Activated CD4-positive, alpha-beta memory T cell treated with anti-CD3 and anti-CD28 coated beads, Interleukin-2, amount 10 ng/mL, durations not matched to agents 7 days and 5 days (primary cell): ENCODE measurements at places on chromosomes 16 and 17.

DNA sequence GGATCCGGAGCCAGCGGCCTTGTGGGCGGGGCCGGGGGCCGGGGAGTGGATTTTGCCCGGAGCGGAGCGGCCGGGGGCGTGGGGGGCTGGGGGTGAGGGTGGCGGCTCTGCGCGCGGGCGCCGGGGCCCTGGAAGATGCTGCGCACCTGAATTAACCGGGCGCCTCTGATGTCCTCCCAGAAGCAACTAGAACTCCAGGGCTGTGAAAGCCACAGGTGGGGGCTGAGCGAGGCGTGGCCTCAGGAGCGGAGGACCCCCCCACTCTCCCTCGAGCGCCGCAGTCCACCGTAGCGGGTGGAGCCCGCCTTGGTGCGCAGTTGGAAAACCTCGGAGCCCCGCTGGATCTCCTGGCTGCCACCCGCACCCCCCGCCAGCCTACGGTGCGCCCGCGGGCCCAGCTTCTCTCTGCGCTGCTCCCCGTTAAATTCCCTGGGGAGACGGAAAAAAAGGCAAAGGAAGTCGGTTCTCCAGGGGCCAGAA lies 549 bp downstream of the SLC26A11 start:
- peaks cover 32% of the 10 kb centered on the region for H3K4me1 ChIP-seq
- DNase-seq = no peak
- H3K27me3 ChIP-seq = peaks cover 1% of the 10 kb centered on the region

- H3K27ac ChIP-seq = no peak overlapping the region
- no peak overlapping the region for H3K4me3 ChIP-seq
- no peaks in the 10 kb centered on the region for H3K4me1 ChIP-seq
- no peaks in the 10 kb centered on the region for H3K27me3 ChIP-seq
- no peak for DNase-seq
These were observed 656.2 kb downstream of the KCNJ2 start for GRCh38 chr17:70825321-70826125.

DNA sequence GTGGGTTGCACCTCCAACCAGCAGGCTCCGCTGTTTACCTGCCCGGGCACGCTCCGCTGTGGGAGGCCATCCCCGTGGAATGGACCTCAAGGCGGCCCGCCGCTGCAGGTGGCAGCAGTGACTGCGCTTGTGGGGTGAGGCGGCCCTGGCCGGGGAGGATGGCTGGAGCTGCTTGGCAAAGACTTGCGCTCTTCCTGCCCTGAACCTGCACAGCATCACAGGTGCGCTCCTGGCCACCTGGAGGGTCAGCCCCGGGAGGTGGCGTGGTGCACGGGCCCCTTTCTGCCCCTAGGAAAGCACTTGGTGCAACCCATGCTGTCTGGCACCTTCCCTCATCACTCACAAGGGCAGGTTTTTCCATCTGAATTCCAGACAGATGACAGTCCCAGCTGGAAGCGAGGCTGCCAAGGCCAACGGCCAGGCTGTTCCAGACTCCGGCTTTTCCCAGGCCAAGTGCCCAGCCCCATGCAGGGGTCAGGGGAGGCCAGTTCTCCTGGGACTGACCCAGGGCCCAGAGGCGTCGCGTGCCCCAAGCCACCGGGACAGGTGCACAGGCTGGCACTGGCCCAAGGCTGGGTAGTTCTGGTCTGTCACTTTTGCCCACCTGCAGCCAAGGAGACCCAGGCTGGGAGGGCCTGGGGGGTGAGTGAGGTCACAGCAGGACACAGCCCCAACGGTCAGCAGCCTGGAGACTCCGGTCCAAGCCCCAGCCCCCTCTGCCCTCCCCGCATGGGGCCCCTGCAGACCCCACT lies 13.3 kb downstream of the UTS2R start:
- no peak overlapping the region for H3K4me3 ChIP-seq
- no peak overlapping the region for H3K27ac ChIP-seq
- no peak for DNase-seq
- peaks cover 4% of the 10 kb centered on the region for H3K4me1 ChIP-seq

GRCh38 chr17:40264458-40265185 lies 23.1 kb upstream of the CDC6 start:
- H3K36me3 ChIP-seq = peaks cover 26% of the 10 kb centered on the region
- H3K27ac ChIP-seq = no peak overlapping the region
- H3K4me3 ChIP-seq = no peak overlapping the region
- no peaks in the 10 kb centered on the region for H3K4me1 ChIP-seq
